ENCODE measurements at places on chromosomes 16 and 17.

GRCh38 chr16:28537964-28538732 lies 626 bp downstream of the NUPR1 start:
- DNase-seq: no peak

GRCh38 chr16:89629827-89630610 lies 16.6 kb downstream of the DPEP1 start:
- DNase-seq: no peak

DNA sequence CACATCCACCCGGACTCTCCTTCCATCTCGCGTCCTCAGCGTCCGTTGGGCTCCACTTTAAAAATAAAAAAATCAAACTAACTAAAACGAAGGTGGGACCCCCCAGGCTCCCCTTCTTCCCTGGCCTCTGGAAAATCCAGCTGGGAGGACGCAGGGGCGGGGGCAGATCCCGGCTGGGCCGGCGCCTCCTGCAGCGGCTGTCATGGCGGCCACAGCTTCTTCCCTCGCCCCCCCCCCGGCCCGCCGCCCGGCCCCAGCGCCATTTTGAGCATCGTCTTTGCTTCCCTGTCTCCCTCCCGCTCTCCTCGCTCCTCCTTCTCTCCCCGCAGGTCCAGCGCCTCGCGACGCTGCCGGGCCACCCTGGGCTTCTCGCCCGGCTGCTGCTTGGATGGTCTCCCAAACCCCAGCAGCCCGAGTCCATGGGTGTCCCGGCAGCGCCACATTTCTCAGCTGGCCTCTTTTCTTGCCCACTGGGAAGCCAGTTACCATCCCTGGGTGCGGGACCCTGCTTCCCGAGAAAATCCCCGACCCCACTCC lies 3.3 kb downstream of the HOXB2 start:
- no peak for DNase-seq

- DNase-seq: no peak
These were observed 256.5 kb upstream of the TNRC6C start for GRCh38 chr17:77701996-77702395.

GRCh38 chr17:48646183-48647102 lies 20.3 kb upstream of the HOXB9 start:
- DNase-seq: no peak

DNA sequence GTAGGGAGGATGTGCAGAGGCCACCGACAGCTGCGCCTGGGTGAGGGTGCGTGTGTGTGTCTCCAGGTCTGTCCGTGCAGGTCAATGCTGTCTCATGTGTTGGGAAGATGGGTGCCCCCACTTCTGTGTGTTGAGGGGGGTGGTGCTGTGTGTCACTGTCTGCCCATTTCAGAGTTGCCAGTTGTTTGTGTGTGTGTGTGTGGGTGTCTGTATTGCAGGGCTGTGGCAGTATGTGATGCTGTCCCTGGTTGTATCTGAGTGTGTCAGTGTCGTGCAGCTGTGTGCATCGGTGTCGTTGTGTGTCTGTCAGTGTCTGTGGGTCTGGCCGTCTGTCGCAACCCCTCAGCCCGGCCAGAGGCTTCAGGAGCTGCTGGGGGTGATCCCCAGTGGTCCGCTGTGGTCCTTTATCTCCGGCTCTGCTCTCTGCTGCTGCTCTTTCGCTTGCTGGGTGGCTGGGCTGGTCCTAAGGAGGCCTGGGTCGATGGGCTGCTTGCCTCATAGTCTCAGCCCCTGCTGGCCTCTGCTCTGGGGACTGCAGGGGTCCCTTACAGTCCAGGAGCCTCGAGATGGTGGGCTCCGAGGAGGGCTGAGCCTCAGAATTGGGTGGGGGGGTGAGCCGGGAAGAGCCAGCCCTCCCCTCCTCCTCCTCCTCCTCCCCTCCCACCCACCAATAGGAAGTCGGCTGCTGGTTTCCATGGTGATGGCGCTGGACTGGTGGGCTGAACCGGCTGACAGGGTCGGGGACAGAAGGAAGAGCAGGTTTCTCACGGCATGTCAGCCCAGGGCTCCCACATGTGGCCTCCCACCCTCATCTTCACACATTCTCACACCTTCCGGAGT lies at the start of gene TSPOAP1:
Gene TSPOAP1, minus strand, starts transcription at position 601 of the 840 bp plus-strand sequence. CDS start 875 bp downstream, outside the sequence.
- no peak for DNase-seq

DNA sequence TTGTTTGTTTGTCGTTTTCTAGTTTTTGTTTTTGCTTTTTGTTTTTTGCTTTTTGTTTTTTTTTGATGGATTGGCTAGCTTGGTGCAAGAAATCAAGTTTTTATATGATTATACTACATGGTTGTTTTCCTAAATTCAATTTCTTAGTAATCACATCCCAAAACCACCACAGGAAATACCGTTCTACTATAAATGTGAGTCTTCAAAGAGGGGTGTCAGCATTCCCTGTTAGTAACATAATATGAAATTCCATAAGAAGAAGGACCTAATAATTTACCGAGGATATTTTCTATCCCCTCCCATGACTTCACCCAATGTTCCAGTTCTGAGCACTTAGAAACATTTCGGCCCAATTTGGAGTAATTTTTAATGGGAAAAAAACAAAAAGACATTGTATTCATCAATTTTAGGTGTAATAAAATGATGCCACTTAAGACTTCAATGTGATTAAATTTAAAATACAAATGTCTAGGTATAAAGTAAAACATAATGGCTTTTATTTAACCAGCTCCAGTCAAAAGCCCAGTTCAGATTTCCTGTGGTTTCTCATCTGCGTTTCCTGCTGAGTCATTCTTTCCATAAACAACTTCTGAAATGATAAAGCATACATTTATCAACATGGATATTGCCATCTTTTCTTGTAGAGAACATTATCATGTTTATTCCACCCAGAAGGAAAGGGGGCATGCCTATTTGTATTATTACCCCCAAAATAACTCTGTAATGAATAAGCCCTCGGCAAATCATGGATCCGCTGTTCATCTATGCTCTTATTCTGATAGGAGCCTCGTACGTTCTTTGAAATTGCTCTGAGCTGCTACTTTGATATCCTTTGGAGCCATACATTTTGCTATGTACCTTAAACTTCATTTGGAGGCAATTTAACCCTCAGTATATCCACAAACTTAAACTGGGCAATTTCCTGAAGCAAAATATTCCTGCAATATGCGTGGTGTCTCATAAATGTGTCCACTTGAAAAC lies 28.1 kb downstream of the HSBP1 start:
- DNase-seq: no peak

DNA sequence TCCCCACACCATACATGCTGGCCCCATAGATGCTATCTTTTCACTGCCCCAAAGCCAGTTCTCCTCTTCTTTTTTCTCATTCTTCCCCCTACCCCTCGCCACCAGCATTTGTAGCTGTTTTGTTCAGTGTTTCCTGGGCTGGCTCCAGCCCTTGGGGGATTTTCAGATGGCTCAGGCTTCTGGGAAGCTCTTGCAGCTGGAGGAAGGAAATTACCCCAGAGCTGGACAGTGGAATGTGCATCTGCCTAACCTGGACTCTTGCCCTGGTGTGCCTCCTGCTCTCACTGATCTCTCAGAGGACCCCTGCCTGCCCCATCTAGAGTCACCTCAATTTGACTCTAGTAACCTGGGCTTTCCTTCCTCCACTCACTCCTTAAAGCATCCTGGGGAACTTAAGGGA lies 82.8 kb downstream of the MYH13 start:
- DNase-seq: no peak

All from activated CD8-positive, alpha-beta memory T cell treated with anti-CD3 and anti-CD28 coated beads for 1 hour (primary cell).